ENCODE measurements at places on chromosomes 7 and 10. TPM values are rescaled to one million over a fixed set of nuclear protein-coding genes. Genes with fewer than 3 reads are reported as not detected.

Gene C7orf33
- total RNA-seq: not detected

Gene ELFN1
- total RNA-seq: 0.82 TPM

Gene TAS2R5
- 3.1 TPM for total RNA-seq

Gene TMEM213
- total RNA-seq: not detected

Gene GHITM
- total RNA-seq: 112 TPM

Gene OLAH
- total RNA-seq: 0.51 TPM

Gene SPDYE18
- total RNA-seq: 0.44 TPM

Gene ZNF365
- 0.49 TPM for total RNA-seq

Gene TFR2
- 0.88 TPM for total RNA-seq

Gene CCDC3
- total RNA-seq: 4.8 TPM

Gene OGDH
- 73.4 TPM for total RNA-seq

Gene ABCB1
- 11.9 TPM for total RNA-seq

Gene CTAGE4
- total RNA-seq: 1.9 TPM

Gene GPC2
- total RNA-seq: 2.7 TPM

Gene GARIN1A
- total RNA-seq: 0.49 TPM

Gene NXPH1
- not detected for total RNA-seq
